ENCODE measurements at places on chromosomes 13 and 19.

- peak; percentile 73 for DNase-seq
Observed at GRCh38 chr19:49677901-49678674, 1.0 kb downstream of the PRMT1 start.

DNA sequence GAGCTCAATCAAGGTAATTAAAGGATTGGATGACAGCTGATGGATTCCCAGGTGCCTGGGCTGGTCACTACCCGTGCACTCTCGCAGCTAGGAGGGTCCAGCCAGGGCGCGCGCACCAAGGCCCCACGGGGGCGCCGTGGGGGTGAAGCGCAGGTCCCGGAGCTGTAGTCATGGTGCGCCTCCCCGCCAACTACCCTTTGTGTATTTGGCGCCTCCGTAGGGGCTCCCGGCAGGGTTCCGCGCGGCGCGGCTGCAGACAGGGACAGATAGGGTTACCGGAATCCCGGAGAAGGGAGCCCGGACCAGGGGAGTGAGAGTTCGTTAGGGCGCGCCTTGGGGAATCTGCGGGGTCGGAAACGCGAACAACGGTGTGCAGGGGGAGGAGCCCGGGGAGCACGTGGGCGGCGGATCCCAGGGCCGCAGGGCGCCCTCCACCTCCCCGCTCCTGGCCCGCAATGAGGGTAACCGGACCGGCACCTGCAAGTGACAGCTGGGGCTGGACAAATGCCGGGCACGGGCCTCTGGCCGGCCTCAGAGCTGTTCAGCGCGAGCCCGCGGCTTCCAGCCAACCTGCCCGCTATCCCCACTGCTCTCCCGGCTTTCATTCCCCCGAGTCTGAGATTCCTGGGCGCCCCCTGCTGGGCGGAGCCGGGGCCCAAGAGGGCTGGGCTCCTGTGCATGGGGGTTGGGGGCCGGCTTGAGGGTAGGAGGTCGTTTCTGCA, 3.4 kb upstream of the PRAM1 start:
- no peak for DNase-seq

DNA sequence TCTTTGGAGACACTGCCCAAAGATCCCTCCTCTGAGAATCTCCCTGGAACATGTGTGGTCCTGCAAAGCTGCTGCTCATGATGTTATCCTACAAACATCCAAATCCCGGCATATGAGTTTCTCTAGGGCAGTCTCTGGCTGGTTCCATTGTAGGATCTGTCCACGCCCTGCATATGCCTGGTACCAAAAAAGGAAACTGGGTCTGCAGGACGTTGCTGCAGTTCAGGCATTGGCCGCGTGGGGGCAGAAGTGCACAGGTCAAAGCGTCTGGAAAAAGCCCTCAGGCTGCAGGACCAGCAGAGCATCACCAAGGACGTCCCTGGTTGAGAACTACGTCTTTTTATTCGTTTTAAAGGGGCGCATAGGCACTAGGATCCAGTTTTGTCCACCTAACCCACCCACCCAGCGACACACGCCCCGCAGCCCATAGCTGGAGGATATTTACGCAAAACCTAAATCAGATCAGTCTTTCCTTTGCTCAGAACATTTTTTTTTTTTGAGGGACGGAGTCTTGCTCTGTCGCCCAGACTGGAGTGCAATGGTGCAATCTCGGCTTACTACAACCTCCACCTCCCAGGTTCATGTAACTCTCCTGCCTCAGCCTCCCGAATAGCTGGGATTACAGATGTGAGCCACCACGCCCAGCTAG, 12.9 kb upstream of the ZNF564 start:
- DNase-seq = peak; percentile 60

DNA sequence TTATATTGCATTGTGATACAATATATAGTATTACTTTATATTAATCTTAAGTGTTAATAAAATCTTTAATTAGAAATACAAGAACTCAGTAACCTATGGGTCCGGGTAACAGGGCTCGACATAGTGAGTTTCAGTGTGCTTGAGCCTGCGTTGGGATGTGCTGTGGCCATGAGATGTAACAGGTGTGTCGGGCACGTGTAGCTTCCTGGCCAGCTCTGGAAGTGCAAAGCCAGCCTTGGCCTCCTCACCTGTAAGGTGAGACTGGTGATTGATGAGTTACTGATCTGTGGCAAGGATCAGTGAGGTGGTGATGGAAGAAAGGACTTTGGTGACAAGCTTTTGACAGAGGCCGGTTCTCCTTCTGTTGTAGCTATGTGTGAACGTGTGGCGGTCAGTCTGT, 19.2 kb downstream of the ATP4B start:
- DNase-seq = no peak

DNA sequence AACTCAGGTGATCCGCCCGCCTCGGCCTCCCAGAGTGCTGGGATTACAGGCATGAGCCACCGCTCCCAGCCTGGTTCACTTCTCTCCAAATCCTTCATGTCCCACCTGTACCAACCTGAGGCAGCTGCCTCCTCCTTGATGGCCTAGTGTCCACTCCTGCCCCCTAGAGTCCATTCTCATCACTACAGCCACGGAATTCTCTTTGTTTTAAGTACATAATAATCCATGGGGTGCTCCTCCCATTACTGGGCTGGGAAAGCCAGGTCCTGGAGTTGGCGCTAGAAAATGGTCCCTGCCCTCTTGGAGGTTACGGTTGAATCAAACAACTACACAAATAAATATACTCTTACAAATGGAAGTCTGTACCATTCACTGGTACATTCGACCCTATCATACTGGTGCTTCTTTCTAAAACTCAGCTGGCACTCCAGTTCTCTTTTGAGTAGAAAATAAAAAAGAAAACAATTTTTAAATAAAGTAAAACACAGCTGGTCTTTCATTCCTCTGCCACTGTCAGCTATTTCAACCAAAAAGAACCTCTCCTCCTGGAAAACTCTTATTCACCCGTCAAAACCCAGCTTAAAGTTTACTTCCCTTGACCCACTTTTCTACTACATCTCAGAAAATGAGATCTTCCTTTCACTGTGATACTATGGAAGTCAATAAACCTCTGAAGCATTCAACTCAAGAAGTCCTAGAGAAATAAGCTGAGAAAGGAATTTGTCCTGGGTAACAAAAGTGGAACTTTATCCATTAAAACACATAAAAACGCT, 22.4 kb upstream of the ARHGEF18 start:
- DNase-seq = no peak

GRCh38 chr13:46124531-46124966, 19.7 kb upstream of the CPB2 start:
- no peak for DNase-seq

DNA sequence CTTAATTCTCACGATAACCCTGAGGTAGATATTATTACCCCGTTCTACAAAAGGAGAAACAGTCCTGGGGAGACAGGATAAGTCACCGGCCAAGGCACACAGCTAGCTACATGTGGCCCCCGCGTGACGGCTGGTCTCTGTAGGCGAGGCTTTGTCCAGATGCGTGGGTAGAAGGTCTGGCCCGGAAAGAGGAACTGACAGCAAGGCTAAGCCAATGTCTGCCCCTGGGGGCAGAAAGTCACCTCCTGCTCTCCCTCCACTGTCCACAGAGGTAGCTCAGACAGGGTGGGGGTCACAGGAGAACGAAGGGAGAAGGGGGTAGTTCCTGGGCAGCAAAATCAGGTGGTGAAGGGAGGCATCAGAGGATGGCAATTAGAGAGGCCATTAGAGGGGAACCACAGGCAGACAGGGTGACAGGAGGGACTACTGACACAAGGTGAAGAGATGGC, 1.8 kb downstream of the APOC4 start:
- no peak for DNase-seq

- DNase-seq = no peak
Observed at GRCh38 chr13:49567491-49567890, 17.9 kb downstream of the RCBTB1 start.

GRCh38 chr19:38509027-38509426, 75.5 kb downstream of the RYR1 start:
- no peak for DNase-seq

GRCh38 chr13:110329798-110330461, 22.8 kb downstream of the COL4A2 start:
- no peak for DNase-seq

- DNase-seq = no peak
Observed at GRCh38 chr13:33554919-33555791, 262.8 kb upstream of the RFC3 start.

DNA sequence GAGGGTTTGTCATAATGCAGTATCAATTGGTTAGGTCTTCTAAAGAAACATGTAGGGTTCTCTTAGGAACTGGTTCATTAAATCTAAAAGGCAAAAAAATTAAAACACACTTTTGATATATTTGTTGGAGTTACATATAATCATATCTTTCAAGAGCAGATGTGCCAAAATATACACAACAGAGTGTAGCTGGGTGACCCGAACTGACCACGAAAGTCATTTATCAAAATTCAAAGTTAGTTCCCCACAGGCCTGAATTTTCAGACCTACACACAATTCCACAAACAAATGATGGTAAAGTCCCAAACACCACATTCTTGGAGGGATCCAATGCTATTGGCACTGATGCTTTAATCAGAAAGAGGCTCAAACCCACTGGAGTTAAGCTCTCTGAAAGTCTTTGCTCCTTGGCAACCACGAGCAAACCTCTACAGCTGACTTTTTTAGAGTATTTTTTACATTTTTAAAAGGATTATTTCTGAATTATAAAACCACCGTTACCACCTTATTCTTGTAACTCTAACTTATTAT, 50.9 kb downstream of the IRS2 start:
- DNase-seq = no peak

DNA sequence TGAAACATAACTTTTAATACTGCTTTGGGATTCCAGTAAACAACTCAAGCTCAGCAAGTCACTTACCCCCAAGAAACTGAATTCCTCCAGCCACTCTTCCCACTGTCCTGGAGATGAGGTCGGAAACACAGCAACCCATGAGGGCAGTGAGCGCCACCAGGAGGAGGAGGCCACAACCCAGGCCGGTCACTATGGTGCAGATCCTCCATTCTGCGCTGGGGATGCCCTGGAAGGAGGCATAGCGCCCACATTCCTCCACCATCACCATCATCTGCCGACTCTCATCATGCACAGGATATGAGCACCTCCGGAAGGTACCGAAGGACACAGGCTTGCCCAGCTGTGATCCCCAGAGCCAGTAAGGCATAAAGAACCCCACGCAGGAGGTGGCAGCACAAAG, 2.2 kb downstream of the LHFPL6 start:
- DNase-seq = no peak

GRCh38 chr13:28505543-28506135, 10.7 kb upstream of the FLT1 start:
- DNase-seq = no peak

DNA sequence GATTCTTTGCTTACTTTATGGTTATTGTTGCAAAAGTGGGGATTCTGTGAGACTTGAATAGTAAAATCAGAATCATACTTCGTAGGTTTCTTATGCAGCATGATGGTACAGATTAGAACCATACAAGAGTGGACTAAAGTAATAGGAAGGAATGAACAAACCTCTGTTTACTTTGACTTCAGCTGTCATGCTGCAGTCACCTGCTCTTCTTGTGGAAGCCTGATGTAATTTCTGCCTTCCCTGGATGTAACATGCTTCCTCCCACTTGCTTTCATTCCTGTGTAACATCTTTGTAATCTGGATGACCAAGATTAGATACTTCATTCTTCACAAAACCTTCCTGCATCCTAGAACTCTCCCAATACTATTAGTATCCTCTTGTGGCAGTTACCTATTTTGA, 235.0 kb downstream of the PCCA start:
- no peak for DNase-seq

- DNase-seq = no peak
Observed at GRCh38 chr19:34686455-34686854, 9.0 kb downstream of the ZNF302 start.

GRCh38 chr13:58827904-58828303, 1196.4 kb downstream of the PCDH17 start:
- no peak for DNase-seq

DNA sequence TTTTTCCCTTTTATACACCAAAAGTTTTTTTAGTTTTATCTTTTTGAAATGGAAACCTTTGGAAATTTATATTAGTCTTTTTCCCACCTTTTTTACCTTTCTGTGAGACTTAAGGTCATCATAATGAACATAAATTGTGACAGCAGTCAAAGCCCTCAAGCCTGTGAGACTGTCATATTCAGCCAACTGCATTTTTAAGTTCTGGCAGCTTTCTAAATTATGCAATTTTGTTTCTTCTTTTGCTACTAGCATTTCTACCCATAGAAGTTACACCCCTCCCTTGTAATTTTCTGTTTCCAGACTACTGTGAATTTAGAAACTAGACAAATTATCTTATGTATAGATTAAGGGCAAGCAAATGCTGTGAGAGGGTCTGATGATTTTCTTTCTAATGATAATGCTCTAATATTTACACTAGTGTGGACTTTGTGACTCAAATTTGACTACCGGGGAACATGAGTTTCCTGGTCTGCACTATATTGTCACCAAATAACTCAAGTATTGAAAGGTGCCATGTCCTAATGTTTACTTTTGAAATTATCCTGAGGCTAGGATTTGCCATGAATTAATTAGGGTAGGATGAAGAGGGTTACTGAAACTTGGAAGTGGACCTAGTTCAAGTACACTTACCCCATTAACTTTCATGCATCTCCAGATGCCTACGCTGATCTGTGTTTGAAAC, 43.7 kb downstream of the FRY start:
- no peak for DNase-seq

- no peak for DNase-seq
Observed at GRCh38 chr19:56899943-56900342, 59.4 kb upstream of the PEG3 start.

DNA sequence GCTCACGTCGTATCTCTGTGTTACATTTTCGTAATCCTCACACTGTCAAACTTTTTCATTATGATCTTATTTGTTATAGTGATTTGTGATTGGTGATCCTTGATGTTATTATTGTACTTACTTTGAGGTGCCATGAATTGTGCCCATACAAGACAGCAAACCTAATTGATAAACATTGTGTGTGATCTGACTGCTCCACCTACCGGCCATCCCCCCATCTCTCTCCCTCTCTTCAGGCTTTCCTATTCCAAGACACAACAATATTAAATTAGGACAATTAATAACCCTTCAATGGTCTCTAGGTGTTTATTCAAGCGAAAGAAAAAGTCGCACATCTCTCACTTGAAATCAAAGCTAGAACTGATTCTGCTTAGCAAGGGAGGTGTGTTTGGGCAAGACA, 349.3 kb downstream of the RBM26 start:
- no peak for DNase-seq

- DNase-seq = no peak
Observed at GRCh38 chr13:99862244-99862643, 109.3 kb downstream of the ZIC5 start.

- DNase-seq = no peak
Observed at GRCh38 chr13:108185223-108185622, 30.1 kb downstream of the LIG4 start.

- DNase-seq = no peak
Observed at GRCh38 chr19:29321116-29321515, 108.2 kb upstream of the UQCRFS1 start.

GRCh38 chr13:21106089-21106488, 44.7 kb upstream of the LATS2 start:
- DNase-seq = no peak

- no peak for DNase-seq
Observed at GRCh38 chr19:31064491-31064890, 284.7 kb downstream of the TSHZ3 start.

- no peak for DNase-seq
Observed at GRCh38 chr13:73782450-73783449, 351.5 kb downstream of the KLF12 start.

All from SK-N-MC (cell line).